ENCODE measurements at places on chromosomes 12 and 14. TPM values are rescaled to one million over a fixed set of nuclear protein-coding genes. Genes with fewer than 3 reads are reported as not detected.

SLCO1A2 gene
- total RNA-seq: not detected

CLEC9A gene
- not detected for total RNA-seq

- no peak for DNase-seq
Measured at GRCh38 chr12:99146730-99147129, 500.8 kb upstream of the GARIN6 start.

- DNase-seq: no peak
Measured at GRCh38 chr14:61670576-61670975, 24.7 kb upstream of the HIF1A start.

DNA sequence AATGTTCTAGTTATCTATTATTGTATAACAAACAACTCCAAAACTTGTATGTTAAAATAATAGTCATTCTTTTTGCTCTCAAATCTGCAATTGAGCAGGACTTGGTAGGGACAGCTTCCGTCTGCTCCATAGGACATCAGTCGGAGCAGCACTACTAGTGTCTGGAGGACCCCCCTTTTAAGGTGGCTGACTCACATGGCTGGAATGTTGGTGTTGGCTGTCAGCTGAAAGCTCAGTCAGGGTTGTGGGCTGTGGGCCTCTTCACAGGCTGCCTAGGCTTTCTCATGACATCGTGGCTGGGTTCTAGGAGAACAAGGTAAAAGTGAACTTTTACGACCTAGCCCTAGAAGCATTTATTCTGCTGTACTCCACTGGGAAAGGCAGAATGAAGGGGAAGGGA, 160.6 kb downstream of the ANO4 start:
- no peak for DNase-seq

- DNase-seq: peak; percentile 70
Measured at GRCh38 chr14:92677087-92677668, 71.2 kb downstream of the LGMN start.

DNA sequence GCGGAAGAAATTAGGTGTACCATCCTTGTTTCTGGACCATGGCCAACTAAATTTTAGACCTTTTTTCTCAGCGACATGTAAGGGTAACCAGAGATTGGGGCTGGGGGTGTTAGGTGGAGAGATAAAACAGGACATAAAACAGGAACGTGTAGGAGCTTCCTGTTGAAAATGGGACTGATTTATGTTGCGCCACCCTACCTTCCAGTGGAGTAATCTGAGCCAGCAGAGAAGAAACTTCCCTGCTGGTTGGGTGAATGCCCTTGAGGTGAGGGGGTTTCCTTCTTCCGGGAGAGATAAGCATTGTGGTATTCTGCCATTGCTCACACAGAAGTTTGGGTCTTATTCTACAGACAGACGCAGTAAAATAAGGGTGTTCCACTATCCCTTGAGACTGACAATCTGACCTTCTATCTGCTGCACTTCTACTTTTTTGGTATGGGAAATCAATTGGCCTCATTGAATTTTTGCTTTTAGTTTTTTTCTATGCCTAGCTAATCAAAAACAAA, 417.6 kb downstream of the PCNX1 start:
- peak; percentile 56 for DNase-seq

DNA sequence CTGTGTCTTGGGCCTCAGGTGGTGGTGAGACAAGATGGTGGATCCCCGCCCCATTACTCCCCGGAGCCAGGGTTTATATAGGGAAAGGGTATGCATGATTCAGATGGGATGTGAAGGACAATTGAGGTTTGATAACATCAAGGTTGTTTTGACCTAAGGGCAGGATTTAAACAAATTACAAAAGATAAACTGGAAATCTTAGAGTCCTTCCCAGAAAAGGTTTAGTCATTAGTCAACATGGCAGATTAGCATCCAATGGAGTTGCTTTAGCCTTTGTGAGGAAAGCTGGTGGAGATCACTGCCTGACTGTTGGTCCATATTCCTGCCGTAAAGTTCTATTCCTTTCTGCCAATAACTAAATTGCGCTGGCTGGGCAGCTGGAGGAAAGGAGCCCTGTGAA, 15.6 kb upstream of the FRMD6 start:
- no peak for DNase-seq

- DNase-seq: no peak
Measured at GRCh38 chr12:51508285-51508684, 82.7 kb upstream of the SCN8A start.

GRCh38 chr12:114141921-114142564, 175.9 kb upstream of the RBM19 start:
- DNase-seq: no peak
